Activated naive CD8-positive, alpha-beta T cell treated with anti-CD3 and anti-CD28 coated beads, Interleukin-2, amount 50 U/mL, for 16 hours (primary cell): ENCODE measurements at places on chromosomes 5 and 9.

DNA sequence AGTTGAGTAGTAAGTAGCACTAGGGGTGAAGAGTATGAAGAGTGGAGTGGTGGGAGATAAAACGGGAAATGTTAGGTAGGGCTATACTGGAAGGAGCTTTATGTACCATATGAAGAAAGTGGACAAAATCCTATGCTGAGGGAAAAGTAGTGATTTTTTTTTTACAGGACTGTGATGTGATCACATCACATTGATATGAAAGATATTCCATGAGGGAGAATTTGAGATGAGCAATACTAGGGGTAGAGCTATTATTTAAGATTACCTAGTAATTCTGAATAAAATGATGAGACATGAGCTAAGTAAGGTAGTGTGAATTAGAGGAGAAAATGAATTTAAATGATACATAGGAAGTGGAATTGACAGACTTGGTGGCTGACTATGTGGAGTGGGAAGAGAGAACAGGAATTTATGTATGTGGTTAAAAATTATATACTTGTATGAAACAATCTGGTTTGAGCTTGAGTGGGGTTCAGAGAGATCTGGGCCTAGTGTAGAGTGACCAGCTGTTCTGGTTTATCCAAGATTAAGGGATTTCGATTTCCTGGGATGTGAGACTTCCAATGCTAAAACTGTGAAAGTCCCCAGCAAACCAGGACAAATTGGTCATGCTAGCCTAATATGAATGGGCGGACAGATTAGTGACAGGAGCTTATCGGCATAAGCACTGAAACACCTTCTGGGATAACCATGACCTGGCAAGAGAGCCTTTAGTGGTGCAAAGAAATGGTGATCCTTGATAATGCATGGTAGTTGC lies 29.3 kb upstream of the STOM start:
- DNase-seq: no peak

DNA sequence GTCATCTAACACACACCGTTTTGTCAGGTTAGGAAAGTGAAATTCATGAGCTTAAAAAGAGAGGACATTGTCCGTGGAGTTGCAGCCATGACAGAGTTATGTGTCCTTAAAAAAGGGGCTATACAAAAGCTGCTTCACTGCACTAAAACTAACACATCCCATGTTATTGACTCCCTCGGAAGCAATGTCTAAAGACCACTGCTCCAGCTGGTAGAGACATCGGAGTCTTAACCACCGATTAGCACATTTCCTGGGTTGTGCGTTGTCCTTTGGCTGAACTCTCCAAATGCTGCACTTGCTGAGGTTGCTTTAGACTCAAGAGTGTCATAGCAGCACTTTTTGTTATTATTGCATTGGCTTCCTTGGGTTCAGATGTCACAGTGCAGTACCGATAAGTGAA lies 128.3 kb upstream of the C9orf72 start:
- DNase-seq: no peak

GRCh38 chr9:129223551-129224208 lies 45.6 kb upstream of the IER5L start:
- DNase-seq: no peak

- no peak for DNase-seq
Measured at GRCh38 chr5:77087484-77088261, 588 bp upstream of the ZBED3 start.

- no peak for DNase-seq
Measured at GRCh38 chr5:149340920-149341319, 4.4 kb upstream of the GRPEL2 start.

DNA sequence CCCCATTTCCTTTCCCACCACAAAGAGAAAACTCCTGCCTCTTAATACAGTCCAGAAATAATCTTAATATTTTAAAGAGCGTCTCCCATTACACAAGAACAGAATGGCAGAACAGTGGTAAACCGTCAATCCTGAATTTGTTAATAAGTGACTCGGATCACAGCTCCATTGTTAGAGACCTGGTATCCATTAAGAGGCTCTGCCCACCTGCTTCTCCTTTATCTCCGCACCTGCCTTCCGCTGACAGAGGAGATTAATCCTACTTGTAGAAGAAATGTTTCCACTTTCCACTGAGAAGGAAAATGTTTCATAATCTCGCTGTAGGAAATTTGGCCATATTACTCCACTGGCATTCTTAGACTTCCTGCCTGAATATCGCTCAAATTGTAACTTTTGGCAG lies 1493.2 kb downstream of the MAT2B start:
- DNase-seq: no peak

DNA sequence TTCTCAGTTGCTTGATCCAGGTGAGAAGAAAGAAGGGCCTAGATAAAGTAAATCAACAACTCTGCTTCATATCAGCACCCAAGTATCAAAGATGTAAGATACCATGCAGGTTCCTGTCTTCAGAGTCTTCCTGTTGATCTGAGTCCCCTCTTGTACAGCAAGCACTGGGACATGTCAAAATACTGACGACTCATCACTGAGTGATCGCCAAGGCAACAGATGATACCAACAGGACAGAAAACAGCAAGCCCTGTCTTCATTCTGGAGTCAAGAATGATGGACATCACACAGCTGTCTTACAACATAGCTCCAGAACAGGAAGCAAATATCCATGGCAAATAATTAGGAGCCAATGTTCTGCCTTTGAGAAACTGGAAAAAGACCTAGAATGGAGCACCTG lies 83.7 kb downstream of the TARS1 start:
- no peak for DNase-seq

DNA sequence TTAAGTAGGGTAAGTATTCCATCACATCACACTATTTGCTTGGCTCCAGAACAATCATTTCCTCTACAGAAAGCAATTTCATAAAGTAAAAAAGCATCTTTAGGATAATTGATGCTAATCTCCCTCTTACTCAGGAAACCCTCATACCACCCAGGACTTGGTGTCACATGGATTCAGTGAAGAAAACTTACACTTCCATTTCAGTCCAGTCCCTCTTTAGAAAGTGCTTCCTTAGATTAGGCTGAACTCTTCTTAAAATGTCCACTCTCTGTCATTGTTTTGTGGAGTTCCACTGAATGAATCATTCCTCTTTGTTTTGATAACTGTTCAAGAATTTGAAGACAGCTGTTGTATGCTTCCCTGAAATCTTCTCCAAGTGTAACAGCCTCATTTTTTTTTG lies 144.0 kb upstream of the ZNF462 start:
- no peak for DNase-seq
